ENCODE measurements at places on chromosomes 11 and 22.
A peak's percentile ranks its signal among the peaks of the same experiment; 100 is the strongest.

GRCh38 chr11:120210626-120211521 lies at the start of gene OAF:
TSS of gene OAF (plus strand) at chr11:120211032. CDS start at chr11:120211280, 248 bp downstream.
- DNase-seq, result peak; percentile 55

DNA sequence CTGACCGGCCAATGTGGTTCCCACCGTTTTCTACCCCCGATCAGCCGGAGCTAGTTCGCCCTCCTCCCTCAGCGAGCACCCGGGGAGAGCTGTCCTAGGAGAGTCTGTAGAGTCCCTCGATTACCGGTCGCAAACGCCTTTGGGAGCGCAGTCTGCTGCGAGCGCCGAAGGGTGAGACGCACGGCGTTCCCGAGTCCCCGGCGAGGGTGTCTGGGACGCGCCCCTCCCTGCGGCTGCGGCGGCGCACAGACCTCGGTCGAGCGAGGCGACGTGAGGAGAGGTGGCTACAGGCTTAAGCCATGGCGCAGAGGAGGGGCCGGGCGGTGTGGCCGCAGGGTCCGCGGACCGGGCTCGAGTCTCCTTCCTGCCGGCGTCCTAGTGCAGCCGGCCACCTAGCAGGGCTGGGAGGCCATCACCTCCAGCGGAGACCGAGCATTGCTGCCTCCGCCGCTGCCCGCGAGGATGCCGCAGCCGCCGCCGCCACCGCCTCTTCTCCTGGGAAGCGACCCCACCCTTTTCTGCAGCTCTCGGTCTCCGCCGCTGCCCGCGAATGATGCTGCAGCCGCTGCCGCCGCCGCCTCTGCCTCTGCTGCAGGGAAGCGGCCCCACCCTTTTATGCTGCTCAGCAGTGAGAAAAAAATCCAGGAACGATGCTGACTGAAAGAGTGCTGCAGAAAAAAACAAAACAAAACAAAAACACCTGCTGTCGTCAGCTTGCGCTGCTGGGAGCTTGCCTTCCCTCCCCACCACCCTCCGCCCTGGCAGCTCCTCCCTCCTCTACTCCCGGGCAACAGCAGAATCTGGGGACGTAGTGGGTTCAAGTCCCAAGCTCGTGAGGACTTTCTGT lies at the start of gene MAP6:
Gene MAP6 (minus strand): TSS at position 588 of the 847 bp plus-strand sequence. CDS start 669 bp downstream, outside the sequence.
- DNase-seq, result peak; percentile 35

DNA sequence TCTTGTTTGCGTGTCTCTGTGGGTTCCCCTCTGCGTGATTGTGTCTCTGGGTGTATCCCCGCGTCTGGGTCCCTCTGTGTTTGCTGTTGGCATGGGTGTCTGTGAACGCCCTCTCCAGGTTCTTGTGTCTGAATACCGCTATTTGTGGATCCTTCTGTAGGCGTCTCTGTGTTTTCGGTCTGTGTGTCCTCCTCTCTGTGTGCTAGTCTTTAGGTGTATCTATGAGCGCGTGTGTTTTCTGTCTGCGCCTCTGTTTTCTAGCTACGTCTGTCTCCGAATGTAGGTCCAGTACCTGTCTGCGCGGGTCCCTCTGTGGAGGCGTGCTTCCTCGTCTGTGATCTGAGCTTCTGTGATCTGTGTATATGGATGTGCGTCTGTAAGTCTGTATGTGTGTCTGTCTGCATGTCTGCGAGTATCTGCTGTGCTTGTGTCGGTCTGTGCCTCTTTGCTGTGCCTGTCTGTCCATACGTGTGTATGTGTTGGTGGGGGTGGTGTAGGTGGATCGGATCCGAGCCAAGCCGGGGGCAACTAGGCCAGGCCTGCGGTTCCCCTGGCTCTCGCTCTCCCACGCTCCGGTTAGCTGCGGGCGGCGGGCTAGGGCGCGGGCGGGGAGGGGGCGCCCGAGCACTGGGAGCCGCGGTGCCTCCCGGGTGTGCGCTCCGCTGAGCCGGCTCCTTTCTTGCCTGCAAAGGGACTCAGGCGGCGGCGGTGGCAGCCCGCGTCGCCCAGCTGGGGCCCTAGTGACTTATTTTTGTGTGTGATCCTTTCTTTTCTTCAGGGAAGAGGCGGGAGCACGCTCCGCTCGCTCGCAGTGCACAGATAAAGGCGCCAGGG lies 105.3 kb upstream of the E2F8 start:
- no peak for DNase-seq

DNA sequence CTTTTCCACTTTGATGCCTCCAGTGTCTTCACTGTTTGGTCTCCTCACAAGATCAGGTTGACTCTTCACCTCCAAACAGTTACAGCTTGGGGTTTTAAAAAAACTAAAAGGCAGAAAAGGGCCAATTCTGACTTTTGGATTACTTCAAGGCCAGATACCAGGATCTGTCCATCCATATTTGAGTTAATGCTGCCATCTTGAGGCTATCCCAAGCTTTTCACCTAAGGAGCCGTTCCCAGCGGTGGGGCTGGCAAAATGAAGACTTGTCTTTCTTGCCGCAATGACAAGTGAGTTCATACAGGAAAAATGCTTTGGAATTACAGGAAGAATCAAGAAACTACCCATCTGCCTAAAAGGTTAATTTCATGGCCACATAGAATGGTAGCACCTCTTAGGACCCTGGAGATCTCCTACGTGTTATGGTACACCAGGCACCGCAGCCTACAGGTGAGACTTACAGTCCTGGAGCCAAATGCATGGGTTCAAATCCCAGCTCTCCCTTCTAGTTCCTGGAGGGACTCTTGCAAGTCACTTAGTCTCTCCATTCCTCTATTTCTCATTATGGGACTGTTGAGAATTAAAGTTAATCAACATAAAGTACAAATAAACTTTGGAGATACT lies 6.0 kb upstream of the OR5B21 start:
- no peak for DNase-seq

- no peak for DNase-seq
Measured at GRCh38 chr11:33778675-33779074, 4.4 kb upstream of the FBXO3 start.

GRCh38 chr11:13152736-13153541 lies 124.7 kb upstream of the BMAL1 start:
- DNase-seq, result no peak

DNA sequence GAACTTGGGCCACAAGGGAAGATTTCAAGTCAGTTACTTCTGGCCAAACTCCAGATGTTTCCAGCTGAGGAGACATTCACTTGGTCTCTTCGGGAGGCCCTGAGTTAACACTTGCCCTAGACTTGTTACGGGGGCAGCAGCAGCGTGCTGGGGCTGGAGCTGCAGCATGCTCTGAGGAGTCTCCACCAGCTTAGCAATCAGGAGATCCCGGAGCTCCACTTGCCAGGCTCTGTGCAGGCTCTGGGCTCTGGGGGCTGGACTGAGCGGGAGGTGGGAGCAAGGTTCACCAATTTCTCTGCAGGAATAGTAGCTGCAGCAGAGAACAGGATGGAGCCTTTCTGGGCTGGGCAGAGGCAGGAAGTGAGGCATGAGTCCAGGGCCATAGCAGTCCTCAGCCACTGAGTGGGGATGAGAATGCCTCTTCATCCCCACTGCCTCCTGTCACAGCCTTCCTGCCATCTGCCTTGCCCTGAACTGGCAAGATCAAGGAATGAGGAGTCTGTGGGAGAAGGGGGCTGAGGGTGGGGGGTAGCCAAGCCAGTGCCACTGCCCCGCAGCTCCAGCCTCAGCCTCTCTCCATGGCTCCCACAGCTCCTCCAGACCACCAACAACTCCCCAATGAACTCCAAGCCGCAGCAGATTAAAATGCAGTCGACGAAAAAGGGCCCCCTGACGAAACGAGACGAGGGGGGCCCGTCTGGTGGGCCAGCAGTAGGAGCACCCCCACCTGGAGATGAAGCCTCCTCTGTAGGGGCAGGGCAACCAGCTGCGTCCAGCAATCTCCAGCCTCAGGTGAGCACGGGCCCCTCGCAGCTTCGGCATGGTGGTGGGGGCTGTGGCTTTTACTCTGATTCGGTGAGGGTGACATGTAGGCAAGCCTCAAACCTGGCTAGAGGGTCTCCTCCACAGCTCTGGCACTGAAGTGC lies 23.4 kb downstream of the GTPBP1 start:
- DNase-seq, result no peak

GRCh38 chr22:28706845-28707244 lies 27.2 kb upstream of the TTC28 start:
- DNase-seq, result no peak

DNA sequence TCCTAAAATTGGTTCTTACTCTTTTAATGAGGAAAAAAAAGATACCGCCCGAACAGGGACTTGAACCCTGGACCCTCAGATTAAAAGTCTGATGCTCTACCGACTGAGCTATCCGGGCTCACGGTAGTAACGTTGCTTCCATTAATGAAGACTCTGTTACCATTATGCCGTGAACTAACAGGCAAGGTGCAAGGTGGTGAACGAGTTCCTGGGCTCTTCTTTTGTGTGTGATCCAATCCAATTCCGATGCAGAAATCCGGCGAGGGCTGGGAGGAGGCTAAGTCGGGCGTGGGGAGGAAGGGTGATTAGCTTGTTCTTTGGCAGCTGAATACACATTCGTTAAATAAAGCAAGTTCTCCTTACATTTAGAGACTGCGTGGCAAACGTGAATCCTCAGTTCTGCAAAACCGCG lies 49.0 kb downstream of the OR4D9 start:
- DNase-seq, result peak; percentile 72

GRCh38 chr11:110148775-110149744 lies 55.9 kb downstream of the ZC3H12C start:
- no peak for DNase-seq

DNA sequence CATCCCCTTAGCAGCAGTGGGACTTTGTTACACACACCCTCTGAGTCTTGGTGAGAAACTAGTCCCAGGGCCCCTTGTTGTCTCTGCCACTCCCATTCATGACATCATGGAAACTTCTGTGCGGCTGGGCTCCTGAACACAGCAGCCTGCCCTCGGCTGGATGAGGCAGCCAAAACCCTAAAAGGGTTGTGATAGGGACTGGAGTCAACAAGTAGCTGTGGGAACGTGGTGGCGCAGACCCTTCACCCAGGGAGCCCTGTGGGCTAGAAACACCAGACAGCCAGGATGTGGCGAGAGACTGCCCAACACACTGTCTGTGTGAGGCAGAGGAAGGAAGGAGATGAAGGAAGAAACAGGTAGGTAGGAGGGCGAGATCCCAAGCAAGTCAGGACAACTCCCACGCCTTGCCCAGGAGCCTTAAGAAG lies 3.9 kb downstream of the CD3D start:
- peak; percentile 83 for DNase-seq

DNA sequence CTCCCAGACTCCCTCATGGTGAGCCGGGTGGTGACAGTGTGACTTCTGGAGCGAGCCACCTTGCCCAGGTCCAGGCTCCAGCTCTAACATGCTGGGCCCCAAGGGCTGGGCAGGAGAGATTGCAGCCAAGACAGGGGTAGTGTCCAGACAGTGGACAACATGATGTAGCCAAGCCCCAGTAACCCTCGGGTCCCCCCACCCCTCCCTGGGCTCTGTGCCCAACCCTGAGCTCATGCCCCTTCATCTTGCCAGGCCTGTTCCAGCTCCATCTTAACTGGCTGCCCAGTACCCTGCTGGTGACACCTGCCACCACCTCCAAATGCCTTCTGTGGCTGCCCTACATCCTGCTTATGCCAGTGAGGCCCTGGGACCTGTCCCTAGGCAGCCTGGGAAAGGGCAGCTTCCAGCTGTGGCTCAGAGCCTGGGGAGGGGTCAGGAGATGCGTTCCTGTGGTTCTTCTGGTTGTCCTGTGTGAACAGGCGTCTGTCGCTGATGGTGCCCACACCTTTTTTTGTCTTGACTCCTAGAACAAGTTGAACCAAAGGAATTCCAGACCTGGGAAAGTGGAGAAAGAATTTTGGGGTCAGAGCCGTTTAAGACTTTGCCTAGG lies 12.5 kb upstream of the SYT12 start:
- no peak for DNase-seq

- no peak for DNase-seq
Measured at GRCh38 chr11:7971846-7972245, 6.6 kb upstream of the NLRP10 start.

DNA sequence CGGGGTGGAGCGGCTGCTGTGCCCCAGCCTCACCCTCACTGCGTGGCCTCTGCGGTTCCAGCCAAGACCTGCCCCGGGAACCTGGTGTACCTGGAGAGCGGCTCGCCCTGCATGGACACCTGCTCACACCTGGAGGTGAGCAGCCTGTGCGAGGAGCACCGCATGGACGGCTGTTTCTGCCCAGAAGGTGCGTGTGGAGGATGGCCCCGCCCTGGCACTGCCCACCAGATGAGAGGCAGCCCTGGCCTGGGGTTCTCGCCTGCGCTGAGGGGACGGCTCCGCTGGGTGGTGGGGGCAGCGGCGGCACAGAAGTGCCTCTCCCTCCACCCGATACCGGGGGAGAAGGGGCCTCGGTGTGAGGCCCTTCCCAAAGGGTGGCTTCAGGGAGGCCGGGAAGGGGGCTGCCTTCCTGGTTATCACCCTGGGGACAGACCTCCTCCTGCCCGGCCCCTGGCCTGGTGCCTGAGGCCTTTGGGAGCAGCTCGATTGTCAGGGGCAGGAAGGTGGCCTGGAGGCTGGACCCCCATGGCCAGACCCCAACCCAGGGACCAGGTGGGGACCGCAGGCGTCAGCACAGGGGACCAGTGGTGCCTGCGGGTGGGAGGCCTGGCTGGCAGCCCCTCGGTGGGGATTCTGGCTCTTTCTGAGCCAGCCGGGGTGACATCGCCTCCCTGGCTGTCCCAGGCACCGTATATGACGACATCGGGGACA lies 7.1 kb downstream of the MUC2 start:
- no peak for DNase-seq

GRCh38 chr11:21430537-21430936 lies 761.2 kb downstream of the NELL1 start:
- no peak for DNase-seq

DNA sequence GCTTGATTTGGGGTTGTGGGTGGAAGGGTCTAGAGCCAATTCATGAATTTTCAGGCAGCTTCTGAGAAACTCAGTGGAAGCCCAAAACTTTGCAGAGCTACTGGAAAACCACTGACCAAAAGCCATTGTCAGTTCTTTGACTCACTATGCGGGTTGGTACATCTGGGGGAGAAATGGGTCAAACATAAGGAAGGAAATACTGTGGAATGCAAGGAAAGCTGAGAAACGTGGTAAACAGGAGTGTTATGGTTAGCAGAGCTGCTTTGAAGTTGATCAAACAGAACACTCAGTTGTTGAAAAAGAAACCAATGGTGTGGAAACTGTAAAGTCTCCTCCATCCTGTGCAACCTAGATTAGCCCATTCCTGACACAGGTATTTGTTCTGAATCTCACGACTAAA lies 6.3 kb upstream of the ABTB2 start:
- no peak for DNase-seq

GRCh38 chr11:27218421-27219038 lies 144.5 kb downstream of the CCDC34 start:
- no peak for DNase-seq

DNA sequence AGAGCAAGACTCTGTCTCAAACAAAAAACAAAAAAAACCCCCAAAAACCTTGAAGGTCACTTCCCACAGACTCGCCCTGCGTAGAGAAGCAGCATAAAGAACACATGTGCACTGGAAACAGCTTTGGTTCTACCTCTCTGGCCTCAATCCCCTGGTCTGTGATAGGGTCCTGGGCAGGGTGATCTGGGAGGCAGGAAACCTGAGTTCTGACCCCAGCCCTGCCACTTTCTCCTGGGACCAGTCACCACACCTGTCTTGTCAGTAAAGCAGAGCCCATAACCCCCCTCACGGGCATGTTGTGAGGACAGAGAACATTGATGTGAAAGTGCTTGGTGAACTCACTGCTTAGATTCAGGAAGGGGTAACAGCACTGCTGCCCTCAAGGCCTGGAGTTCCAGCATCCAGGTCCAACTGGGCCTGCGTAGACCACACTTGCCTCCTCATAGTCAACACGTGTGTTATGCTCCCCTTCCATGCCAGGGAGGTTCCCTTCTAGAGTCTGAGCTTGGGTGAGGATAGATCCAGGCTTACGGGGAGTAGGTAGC lies 11.4 kb downstream of the UCP2 start:
- no peak for DNase-seq
